ENCODE measurements at places on chromosomes 11 and 22.

- no peak for DNase-seq
These were observed 189.5 kb downstream of the PGR start for GRCh38 chr11:100940111-100940510.

- no peak for DNase-seq
These were observed 5.6 kb downstream of the GATD1 start for GRCh38 chr11:771617-772204.

DNA sequence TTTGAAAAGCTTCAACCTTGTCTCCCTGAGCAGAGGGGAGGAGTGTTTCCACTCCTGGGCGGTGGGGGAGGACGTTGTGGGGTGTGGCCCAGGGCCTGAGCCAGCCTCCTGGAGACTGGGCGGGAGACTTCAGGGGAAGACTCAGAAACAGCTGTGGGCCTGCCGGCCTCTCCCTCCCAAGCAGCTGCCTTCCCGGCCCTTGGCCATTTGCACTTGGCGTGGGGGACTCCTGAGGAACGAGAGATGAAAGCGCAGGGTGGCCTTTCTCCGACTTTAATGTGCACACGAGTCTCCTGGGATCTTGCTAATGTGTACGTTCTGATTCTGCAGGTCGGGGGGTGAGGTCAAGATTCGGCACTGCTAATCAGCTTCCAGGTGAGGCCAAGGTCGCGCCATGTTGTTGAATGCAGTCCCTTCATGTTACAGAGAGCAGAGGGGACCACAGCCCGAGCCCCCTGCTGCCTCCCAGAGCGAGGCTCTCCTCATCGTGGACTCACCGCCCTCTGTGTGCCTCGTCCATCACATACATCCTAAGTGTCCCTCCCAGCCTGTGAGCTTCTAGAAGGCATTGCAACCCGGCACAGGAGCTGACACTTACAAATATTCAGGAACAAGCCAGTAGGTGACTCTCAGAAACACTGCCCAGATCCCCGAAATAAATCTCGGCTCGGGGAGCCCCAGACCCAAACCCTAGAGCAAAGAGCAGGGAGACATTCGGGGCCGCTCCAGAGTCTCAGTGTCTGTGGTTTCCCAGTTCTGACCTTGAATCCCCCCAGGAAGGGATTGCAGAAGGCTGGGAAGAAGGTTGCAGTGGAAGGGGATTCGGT lies 7.7 kb downstream of the LIF start:
- DNase-seq = no peak

DNA sequence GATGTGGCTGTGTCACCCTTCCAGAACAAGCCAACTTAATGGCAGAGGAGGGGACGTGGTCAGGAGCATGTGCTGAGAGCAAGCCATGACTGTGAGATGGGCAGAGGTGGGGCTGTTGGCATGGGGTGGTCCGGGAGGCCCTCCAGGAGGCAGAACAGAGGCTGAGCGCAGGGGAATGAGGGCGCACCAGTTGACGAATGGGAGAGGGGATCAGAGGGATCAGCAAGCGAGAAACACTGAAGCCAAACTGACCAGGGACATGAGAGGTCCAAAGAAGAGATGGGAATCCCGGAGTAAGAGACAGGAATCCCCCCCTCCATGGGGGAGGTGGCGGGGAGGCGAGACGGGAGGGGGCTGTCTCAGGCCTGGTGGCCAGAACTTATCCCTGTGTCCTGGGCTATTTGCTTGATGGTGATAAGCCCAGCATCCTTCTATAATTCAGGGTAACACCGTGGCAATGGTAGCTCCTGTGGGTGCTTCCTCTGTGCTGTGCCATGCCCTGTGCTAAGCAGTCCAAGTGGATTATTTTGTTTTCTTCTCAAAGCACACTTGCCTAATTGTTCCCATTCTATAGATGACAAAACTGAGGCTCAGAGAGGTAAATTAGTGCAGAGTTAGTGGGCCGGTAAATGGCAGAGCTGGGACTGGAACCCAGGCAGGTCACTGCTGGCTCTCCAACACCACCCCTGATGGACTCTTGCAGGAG lies 83.4 kb upstream of the SHISAL1 start:
- DNase-seq = no peak

- no peak for DNase-seq
These were observed 53.8 kb downstream of the BUD13 start for GRCh38 chr11:116718955-116719501.

- no peak for DNase-seq
These were observed 7.5 kb downstream of the ARHGAP32 start for GRCh38 chr11:129184581-129184980.

DNA sequence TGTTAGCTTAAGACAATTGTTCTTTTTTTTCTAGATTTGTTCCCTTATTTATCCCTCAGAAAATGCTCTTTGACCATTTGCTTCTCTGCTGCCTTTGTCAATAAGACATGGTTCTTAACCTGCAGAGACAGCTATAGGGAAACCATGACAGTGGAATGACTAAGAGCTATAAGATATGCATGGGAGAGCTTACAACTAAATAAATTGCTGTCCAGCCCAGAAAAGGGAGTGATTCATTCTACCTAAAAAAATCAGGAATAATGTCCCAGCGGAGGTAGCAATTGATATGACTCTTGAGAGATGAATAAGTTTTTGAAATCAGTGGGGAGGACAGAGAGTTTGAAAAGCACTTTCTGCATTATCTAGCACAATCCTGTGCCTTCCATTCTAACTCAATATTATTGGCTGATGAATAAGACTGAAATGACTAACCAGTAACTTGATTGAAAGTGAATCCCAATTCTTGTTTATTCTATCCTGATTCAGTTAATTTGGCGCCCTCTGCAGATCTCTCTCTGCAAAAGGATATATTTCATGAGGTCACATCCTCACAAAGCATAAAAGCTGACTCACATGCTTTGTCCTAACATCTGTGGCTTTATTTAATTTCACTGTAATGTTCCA lies 680.5 kb upstream of the API5 start:
- DNase-seq = no peak

DNA sequence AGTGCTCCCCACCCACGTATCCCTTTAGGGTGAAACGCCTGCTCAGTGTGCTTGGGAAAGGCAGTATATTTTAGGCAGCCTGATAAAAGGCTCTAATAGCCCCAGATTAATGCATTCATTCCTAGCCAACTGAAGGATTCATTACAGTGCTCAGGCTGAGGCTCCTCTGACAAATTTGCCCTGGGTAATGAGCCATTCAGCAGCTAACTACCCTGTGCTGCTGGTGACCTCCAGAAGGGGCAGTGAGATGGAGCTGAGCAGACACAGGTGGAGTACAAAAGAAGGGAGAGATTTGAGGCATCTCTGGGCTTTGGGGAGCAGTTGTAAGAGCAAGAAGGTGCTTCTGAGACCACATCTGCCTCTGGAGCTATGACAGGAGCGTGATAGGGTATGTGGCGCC lies 817.0 kb downstream of the NTM start:
- DNase-seq = no peak

DNA sequence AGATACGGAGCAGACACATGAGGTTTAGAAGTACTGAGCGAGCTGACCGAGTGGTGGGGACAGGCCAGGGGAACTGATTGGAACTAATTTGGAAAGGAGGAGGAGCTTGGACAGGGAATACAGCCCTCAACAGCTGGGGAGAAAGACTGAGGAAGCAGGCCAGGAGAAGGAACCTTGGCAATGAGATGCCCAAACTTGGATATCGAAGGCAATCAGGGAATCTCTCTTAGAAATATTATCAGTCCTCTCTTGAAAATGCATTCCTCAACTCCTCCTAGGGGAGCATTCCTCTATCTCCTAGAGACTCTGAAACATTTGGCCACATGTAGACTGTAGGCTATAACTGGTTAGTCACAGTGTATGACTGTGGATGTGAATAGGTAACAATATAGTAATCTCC lies 284.6 kb downstream of the GUCY1A2 start:
- DNase-seq = no peak

GRCh38 chr11:102936864-102937509 lies 18.5 kb downstream of the MMP13 start:
- no peak for DNase-seq

DNA sequence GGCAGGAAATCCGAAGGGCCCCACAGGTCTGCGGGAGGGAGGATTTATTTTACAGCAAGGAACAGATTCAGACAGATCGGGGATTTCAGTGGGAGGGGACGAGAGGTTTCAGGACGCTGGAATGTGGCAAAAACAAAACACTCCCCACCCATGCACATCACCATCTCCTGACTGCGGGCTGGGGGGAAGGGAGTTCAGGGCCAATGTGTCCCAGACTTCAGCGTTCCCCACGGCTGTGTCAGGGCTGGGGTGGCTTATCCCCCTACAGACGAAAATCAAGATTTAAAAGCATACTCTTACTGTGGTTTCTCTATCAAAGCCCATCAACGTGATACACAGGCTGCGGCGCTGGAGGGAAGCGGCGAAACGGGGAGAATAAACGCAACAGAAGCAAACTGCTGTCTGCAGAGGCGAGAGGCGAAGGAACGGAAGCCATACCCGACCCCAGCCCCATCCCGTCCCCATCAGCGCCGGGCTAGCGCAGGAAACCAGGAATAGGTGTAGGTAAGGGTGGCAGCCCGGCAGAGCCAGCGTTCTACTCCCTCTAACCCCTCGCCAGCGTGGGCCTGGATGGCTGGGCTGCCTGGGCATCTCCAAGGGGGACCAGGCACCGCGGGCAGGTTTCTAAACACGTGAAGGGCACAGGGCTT lies 2.7 kb downstream of the TENM4 start:
- DNase-seq = no peak

DNA sequence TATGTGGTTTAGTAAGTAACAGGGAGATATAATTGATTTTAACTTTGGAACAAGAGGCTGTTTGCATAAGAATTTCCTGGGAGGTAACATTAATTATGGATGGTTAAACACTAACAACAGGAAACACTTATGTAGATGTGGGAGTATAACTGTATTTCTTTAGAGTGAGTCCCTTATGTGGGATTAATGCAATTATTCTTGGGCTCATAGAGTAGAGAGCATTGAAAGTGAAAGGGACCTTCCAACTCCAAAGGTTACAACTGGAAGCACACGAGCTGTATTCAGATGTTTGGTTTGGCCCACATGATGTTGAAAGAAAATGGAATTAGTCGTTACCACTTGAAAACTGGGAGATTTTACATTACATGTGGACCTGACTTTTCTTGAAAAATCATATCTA lies 53.5 kb downstream of the BBOX1 start:
- no peak for DNase-seq

GRCh38 chr11:30889143-30889794 lies 303.1 kb upstream of the MPPED2 start:
- no peak for DNase-seq

- DNase-seq = no peak
These were observed 320.3 kb upstream of the SORL1-AS1 start for GRCh38 chr11:121773076-121773475.

GRCh38 chr11:46639197-46639839 lies 22.0 kb downstream of the ATG13 start:
- no peak for DNase-seq
